Left cardiac atrium (tissue), 4 donors: ENCODE measurements at places on chromosomes 7 and 10. TPM values are rescaled to one million over a fixed set of nuclear protein-coding genes. Genes with fewer than 3 reads are reported as not detected.

POMZP3 gene
- 5.7 TPM for total RNA-seq

MAGI2 gene
- 8.7 TPM for total RNA-seq

PAPOLB gene
- total RNA-seq, result 0.06 TPM

FAM107B gene
- total RNA-seq, result 17.1 TPM

AKR1B15 gene
- not detected for total RNA-seq

TRPV6 gene
- 0.24 TPM for total RNA-seq

CHAT gene
- not detected for total RNA-seq

GHRHR gene
- not detected for total RNA-seq

CRHR2 gene
- total RNA-seq, result 0.16 TPM

LIPJ gene
- not detected for total RNA-seq

ANKRD1 gene
- 3,373 TPM for total RNA-seq

AQP1 gene
- total RNA-seq, result 352 TPM

SEC31B gene
- 11.7 TPM for total RNA-seq

INA gene
- total RNA-seq, result not detected

SLC35G1 gene
- total RNA-seq, result 6.3 TPM

RBM20 gene
- total RNA-seq, result 44.1 TPM

DENND2A gene
- 9.6 TPM for total RNA-seq

CPA5 gene
- total RNA-seq, result not detected

PDK4 gene
- total RNA-seq, result 129 TPM

HOXA2 gene
- 0.13 TPM for total RNA-seq

LRRD1 gene
- total RNA-seq, result not detected

ADAM12 gene
- 6.7 TPM for total RNA-seq

CTAGE8 gene
- 0.24 TPM for total RNA-seq

PDZD7 gene
- total RNA-seq, result 0.50 TPM

IFIT1B gene
- not detected for total RNA-seq

CPA4 gene
- 3.8 TPM for total RNA-seq

TRIM73 gene
- total RNA-seq, result 0.74 TPM

SRI gene
- total RNA-seq, result 83.9 TPM

WNT8B gene
- total RNA-seq, result not detected

FAM131B gene
- 0.97 TPM for total RNA-seq

PLAC9 gene
- 97.9 TPM for total RNA-seq

TBC1D12 gene
- 6.6 TPM for total RNA-seq

SFRP5 gene
- total RNA-seq, result 83.6 TPM

BAIAP2L1 gene
- total RNA-seq, result 2.4 TPM

OGDHL gene
- 4.2 TPM for total RNA-seq

CAV2 gene
- 167 TPM for total RNA-seq

TAS2R5 gene
- 0.58 TPM for total RNA-seq

COL26A1 gene
- total RNA-seq, result not detected

GIMAP4 gene
- total RNA-seq, result 30.2 TPM

FFAR4 gene
- 0.39 TPM for total RNA-seq

ZCCHC24 gene
- 56.6 TPM for total RNA-seq

CUL2 gene
- total RNA-seq, result 30.1 TPM

NODAL gene
- not detected for total RNA-seq

LIPM gene
- total RNA-seq, result 0.18 TPM

EGR2 gene
- 2.3 TPM for total RNA-seq

CUEDC2 gene
- total RNA-seq, result 66.3 TPM

GARIN1A gene
- total RNA-seq, result 2.1 TPM

AOAH gene
- 4.8 TPM for total RNA-seq

CPA2 gene
- total RNA-seq, result 0.38 TPM

HECW1 gene
- not detected for total RNA-seq

DLX5 gene
- total RNA-seq, result 0.71 TPM

DOCK4 gene
- total RNA-seq, result 19.3 TPM

KCNIP2 gene
- 369 TPM for total RNA-seq

ARMH3 gene
- total RNA-seq, result 33.7 TPM
